ENCODE measurements at places on chromosomes 13 and 19.

DNA sequence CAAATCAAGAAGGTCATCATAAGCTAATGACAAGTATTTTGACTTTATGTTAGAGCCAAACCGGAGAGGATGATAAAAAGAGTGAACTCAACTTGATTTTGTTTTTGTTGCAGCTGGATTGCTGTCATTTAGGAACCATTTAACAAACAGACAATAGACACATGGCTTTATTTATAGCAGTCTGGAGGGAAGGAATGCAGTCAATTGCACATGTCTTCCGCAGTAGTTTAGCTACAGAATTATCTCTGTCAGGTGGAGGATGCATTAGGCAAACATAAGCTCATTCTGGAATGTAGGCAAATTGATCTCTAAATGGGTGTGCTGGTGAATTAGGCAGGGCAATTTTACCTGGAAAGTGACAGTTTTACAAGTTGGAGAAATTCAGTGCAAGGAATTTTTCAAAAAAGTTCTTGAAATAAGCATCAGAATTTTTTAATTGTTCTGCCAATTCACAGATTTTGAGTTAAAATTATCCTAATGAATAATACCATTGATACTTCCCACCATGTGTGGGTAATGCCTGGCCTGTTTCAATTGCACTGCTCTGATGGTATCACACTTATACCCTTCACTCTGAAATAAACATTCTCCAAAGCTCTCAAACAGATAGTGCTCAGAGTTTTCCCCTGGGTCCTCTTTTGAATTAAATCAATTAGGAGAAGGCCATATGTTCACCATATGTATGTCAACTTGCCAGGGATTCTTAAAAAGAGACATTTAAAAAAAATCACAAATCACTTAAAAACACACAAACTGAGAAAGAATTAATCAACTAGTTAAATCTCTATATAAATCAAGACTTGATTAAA lies 318.3 kb downstream of the NDFIP2 start:
- DNase-seq, result no peak

- no peak for DNase-seq
These were observed 22.5 kb upstream of the ALOX5AP start for GRCh38 chr13:30712536-30713532.

DNA sequence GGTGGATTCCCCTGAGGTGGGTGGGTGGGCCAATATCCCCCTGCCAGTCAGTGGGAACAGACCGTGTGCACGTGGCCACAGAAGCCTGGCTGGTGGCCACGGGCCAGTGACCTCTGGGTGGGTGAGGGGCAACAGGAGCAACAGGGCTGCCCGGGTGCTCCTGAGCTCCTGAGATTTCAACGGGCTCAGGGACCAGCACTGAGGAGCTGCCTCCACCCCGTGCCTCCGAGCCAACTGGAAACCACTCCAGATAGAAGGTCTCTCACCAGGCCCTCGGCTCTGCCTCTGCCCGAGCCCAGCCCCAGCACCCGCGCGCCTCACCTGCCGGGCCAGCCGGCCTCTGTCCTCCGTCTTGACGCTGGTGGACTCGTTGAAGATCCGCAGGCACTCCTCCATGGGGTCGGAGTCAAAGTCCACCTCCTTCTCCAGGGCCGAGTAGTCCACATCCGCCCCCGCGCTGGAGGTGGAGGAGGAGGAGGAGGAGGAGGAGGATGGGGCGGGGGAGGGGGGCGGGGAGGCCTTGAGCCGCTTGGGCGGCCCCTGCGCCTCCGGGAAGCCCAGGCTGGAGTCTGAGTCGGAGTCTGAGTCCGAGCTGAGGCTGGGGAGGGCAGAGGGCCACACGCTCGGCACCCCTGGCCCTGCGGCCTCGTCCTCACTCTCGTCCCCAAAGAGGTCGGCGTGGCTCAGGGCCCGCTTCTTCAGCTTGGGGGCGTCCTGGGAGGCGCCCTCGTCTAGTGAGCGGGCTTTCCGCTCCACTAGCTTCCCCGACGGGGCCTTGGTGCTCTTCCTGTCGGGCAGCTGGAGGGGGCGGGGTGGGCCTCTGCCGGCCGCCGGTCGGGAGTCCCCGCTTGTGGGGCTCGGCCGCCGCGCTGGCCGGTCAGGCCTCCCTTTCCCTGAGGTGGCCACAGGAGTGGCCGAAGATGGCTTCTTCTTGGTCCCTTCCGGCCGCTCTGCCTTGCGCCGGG lies 14.8 kb upstream of the ATP8B3 start:
- no peak for DNase-seq

DNA sequence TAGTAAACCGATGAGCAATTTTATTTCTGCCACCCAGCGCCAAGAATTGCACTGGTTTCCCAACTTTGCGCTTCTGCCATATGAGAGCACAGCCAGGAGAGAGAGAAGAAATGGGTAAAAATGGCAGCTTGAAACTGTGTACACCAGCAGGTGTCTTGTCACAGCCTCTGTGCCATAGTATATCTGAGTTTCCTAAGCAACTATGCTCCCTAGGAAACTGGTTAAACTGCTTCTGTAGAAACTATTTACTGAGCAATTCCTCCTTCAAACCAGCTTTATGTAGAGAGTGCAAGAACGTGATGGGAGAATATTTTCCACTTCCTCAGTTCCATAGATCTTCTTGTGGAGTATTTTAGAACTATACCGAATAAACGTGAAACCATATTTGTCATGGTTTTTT lies 1361.3 kb downstream of the PCDH9 start:
- DNase-seq, result no peak

DNA sequence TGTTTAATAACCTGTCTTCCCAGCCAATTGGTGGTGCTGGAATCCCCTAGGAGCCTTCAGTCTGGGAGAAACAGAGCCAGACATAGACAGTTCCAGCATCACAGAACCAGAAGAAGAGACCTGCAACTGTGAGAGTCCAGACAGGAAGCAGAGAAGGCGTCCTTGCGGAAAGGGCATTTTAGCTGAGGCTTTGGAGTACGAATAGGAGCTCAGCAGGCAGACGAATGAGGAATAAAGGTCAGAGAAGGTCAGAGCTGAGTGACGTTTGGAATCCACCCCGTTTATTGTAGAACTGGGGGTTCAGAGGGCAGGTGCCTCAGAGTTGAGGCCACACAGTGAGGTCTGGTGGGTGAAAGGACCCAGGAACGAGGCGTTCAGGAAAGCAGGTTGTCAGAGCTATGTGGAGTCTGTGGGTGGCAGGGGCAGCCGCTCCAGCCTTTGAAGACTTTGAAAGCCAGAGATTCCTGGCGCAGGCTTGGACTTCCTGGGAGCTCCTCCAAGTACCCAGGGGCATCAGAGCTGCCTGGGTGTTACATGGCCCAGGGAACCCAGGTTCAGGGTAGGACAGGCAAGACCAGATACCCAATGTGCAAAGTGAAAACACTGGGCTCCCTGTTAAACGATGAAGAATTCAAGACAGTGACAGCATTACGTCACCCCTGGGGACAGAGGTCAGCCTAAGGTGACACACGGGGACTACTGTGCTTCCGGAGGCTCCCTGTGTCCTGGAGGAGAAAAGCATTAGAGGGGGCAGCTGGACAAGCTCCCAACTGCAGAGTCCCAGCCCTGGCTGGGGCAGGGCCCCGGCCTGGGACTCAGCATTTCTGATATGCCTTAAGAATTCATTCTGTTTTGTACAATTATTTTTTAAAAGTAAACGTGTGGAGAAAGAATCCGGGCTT lies 5.5 kb downstream of the ARRDC2 start:
- DNase-seq, result no peak

- no peak for DNase-seq
These were observed 10.5 kb downstream of the IZUMO2 start for GRCh38 chr19:50152578-50152977.

DNA sequence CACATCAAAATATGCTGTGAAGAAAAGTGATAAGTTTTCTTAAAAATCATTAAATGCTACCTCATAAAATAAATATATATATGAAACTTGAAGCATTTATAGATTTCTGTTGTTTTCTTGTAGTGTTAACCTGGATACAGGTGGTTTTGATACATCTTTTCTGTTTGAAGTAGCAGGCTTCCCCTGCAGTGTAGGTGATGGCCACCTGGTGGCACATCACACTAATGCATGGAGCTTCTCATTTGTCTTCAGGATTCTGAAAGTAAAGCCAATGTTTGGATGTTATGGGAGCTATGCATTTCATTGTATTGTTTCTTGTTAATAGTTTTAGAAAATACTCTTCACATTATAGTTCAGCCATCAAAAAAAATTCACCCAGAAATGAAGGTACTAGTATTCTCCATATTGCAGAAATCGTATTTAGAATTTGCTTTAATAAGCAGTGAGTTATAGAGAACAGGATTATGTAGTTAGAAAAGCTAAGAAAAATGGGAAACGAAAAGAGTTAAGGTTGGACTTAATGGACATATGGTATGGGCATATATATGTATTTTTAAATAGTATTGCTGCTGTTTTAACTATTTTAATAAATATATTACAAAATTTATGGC lies 18.7 kb downstream of the GPR180 start:
- DNase-seq, result peak; percentile 71

DNA sequence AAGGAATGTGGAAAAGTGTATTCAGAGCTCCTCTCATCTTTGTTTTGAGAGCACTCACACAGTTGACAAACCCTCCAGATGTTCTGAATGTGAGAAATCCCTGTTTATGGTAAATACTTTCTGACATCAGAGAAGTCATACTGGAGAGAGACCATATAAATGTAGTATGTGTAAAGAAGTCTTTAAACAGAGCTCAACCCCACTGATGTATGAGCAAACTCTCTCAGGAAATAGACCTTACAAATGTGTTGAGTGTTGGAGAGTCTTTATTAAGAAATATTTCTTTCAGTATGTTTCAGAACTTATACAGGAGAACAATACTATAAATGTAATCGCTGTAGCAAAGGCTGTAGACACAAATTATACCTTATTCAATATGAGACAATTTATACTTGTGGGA lies 15.7 kb upstream of the ZNF329 start:
- DNase-seq, result no peak

- no peak for DNase-seq
These were observed 4.1 kb downstream of the ARHGEF1 start for GRCh38 chr19:41886761-41887710.

- DNase-seq, result no peak
These were observed 6.7 kb downstream of the ZBTB32 start for GRCh38 chr19:35710784-35711723.

GRCh38 chr13:40149611-40150274 lies 494.3 kb downstream of the COG6 start:
- DNase-seq, result no peak

DNA sequence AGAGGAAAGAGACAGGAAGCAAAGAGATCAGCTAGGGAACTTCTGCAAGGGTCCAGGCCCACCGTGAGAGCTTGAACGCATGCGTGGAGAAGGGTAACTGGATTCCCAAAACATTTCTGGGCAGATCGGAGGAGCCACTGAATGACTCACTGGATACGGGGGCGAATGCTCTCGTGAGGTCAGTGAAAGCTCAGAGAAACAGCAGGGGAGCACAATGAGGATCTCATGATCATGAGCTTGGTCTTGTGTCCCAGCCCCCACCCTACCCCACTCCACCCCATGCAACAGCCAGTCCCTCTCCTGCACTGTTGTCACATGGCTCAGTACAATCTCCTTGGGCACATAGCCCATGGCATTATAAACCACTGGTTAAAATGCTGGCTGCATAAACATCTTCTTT lies 40.6 kb downstream of the DCLK1 start:
- DNase-seq, result no peak

- DNase-seq, result no peak
These were observed 3.0 kb downstream of the SLC15A1 start for GRCh38 chr13:98749501-98749900.

- DNase-seq, result no peak
These were observed 8.9 kb upstream of the CYP4F3 start for GRCh38 chr19:15631817-15632216.

- no peak for DNase-seq
These were observed 43.4 kb downstream of the TPT1 start for GRCh38 chr13:45297456-45298205.

GRCh38 chr13:39816936-39817335 lies 161.5 kb downstream of the COG6 start:
- no peak for DNase-seq

DNA sequence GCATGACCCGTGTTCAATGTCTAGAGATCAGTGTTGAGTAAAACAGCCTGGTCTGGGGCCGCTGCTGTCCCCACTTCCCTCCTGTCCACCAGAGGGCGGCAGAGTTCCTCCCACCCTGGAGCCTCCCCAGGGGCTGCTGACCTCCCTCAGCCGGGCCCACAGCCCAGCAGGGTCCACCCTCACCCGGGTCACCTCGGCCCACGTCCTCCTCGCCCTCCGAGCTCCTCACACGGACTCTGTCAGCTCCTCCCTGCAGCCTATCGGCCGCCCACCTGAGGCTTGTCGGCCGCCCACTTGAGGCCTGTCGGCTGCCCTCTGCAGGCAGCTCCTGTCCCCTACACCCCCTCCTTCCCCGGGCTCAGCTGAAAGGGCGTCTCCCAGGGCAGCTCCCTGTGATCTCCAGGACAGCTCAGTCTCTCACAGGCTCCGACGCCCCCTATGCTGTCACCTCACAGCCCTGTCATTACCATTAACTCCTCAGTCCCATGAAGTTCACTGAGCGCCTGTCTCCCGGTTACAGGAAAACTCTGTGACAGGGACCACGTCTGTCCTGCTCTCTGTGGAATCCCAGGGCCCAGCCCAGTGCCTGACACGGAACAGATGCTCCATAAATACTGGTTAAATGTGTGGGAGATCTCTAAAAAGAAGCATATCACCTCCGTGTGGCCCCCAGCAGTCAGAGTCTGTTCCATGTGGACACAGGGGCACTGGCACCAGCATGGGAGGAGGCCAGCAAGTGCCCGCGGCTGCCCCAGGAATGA lies 1.5 kb upstream of the CEACAM5 start:
- DNase-seq, result peak; percentile 79

DNA sequence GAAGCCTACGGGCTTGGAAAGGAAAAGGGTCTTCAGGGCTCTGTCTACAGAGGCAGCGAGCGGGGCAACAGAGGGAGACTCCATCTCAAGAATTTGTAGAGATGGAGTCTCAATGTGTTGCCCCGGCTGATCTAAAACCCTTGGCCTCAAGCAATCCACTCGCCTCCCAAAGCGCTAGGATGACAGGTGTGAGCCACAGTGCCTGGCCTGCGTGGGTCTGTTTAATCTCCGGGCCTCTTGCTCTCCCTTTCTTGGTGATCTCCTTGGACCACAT lies 8.1 kb downstream of the RPS9 start:
- no peak for DNase-seq

DNA sequence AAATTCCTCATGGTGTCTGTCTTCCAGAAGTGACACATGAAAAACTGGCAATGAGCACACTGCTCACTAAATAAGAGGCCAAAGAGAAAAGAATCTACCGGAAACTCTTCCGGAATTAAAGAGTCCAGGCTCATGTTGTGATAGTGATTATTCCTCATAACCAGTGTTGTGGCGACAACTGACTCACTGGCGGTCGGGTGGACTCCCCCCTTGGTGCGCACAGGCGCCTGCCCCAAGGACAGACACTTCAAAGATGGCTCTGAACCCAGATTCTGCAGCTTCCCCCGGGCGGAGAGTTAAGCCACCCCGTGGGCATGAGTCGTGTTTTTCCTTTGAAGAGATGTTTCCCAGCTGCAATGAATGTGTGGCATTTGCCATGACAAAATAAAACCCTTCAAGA lies 10.3 kb downstream of the IL17D start:
- no peak for DNase-seq

DNA sequence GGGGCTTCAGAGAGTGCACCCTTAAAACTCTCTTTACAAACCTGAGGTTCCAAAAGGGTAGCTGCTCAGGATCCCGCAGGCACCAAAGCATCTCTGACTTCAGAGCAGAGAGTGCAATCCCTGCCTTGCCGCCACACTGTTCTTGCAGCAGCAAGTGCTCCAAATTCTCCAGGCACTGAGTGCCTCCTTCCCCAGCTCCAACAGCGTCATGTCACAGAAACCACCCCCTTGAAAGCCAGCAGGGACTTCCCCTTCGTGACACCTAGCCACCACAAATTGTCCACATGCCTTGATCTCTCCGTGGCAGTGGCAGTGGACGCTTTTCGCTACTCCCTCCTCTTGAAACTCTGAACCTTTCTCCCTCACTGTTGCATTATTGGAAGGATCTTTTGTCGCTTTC lies 39.9 kb downstream of the MBNL2 start:
- DNase-seq, result no peak
